Cerebellar nuclear complex (tissue), 1 donor: ENCODE measurements at places on chromosomes 6 and 20.

DNA sequence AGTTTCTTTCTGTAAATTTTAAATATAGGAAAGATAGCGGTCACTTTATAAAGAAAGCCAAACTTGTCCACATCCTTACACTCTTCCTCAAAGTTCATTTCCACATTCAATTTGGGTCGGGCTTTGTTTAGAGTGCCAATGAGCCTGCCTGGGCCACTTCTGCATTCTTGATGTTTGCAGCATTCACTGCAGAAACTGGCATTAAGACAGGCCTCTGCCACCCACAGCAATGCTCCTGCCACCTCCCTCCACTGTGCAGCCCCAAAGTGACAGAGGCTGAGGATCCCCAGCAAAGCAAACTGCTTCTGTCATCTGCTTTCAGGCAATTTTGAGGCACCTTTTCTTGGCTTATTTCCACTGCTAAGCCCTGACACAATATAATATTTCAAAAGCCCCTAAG lies 61.2 kb downstream of the TNFAIP3 start:
- no peak for DNase-seq

GRCh38 chr6:170476360-170476759 lies 76.7 kb downstream of the PSMB1 start:
- DNase-seq = no peak

- DNase-seq = no peak
Measured at GRCh38 chr6:15500078-15500740, 162.6 kb downstream of the DTNBP1 start.

GRCh38 chr6:11712760-11713159 lies 65.8 kb downstream of the ADTRP start:
- no peak for DNase-seq

DNA sequence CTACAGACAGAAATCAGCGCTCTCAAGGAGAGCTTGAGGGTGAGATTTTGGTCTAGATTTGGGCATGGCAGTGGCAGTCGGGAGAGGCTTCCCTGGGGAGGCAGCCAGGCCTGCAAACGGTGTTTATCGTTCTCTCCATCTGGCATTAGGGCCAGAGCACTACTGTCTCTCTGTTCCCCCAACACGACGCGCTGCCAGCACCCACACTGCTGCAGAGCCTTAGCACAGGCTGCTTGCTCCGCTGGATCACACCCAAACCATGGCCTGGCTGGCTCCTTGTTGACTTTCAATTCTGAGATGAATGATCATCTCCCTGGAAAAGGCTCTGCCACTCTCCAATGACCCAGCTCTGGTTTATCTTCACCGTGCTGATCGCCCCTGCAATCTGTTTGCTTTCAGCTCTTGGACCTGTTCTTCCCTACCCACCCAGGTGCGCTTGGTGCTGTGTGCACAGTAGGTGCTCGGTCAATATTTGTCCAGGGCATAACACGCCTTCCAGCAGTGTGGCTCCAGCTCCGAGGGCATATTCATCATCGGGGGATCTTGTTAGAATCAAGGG lies 106.1 kb downstream of the TFAP2C start:
- no peak for DNase-seq

DNA sequence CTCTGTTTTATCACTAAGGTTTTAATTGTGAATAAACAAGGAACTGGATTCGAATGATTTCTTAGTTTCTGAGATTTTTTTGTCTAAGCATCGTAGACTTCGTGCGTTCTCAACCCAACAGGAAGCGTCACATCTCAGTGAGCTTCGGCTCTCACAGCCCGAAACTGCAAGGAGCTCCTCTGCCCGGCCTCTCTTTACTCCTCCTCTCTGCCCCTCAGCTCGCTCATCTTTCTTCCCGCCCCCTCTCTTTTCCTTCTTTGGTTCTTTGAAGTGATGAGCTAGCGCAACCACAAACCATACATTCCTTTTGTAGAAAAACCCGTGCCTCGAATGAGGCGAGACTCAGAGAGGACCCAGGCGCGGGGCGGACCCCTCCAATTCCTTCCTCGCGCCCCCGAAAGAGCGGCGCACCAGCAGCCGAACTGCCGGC lies 480 bp upstream of the NT5E start:
- DNase-seq = no peak

DNA sequence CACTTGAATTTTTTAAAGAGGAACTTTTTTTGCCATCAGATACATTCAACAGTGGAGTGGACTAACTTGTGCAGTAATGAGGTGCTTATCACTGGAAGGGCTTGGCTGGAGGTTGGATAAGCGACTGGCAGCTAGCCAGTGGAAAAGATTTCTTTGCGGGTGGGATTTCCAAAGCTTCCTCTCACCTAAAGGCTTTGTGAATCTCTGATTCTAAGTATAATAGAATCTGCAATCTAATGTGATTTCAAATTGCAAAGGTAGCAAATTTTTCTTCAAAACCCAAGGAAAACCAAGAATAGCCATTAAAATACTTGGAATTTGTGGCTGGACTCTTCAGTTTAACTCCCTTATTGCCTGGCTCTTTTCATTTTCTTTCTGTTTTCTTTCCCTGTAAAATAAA lies 460.4 kb upstream of the MARCKS start:
- DNase-seq = no peak

DNA sequence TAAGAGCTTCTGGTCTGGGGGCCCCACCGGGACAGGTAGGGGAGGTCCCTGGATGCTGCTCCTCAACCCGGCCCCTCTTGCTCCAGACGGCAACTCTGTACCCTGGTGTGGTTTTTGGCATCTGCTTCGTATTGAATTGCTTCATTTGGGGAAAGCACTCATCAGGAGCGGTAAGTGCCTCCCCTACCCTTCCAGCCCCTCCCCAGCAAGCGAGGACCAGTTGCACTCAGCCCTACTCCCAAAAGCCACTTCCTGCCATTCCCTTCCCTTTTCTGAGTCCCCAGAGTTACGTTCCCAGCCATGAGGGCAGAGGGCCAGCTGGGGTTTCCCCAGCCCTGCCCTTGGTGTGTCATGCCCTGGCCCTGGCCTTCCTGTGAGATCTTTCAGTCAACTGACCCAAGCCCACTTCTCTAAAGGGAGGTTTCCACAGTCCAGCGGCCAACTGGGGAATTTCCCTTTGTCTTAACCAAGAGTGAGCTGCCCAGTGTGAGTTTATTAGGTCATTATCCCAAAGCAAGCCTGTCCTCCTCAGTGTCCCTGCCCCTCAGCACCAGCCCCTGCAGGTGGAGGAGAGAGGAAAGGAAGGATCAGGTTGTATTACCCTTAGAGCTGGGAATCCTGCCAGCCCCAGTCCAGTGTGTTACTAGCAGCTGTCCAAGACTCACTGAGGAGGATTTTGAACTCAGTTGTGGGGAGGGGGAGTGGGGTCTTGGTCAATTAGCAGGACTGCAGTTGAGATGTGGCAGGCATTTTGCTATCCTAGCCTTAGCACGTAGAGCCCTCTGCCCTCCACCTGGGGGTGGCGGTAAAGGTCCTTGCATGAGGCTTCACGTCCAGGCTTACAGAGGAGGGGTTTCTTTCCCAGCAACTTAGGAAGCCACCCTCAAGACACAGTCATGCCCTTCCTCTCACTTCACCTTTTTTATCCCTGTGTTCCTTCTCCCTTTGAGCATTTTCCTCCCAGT lies 45.8 kb downstream of the TM9SF4 start:
- no peak for DNase-seq

- DNase-seq = no peak
Measured at GRCh38 chr20:46174469-46175126, 56.5 kb downstream of the CD40 start.

GRCh38 chr20:32551693-32552092 lies 33.4 kb downstream of the NOL4L start:
- DNase-seq = no peak

DNA sequence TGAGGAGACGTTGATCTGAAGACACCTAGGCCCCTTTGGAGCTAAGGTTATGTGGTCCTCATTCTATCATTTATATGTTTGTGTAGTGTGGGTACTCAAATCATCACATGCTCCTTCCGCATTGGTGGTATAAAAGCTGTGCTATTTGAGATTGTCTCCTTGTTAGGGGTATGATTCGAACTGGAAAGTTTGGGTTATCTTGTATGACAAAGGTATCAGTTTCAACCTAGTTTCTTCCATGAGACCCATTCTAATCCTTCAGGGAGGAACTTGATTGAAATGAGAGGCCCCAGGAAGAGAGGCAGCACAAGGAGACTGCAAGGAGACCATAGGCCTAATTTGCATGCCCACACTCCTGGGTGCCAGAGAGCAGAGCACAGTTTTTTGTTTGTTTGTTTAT lies 104.2 kb upstream of the TIAM2 start:
- no peak for DNase-seq

DNA sequence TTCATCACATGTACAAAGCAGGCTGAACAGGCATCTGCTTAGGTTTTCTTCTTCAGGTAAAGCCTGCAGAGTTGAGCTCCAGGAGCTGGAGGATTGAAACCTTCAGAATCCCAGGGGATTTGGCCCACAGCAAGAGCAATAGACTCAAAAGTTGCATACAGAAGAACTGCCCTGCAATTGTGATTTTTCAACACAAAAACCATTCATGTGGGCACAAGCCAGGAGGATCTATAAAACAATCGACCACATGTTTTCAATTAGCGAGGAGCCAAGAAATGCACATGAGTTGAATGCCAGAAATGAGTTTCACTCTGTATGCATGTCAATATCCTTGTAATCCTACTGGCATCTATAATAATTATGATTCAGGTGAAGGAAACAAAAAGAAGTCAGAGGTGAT lies 576.4 kb downstream of the HDGFL1 start:
- no peak for DNase-seq

- no peak for DNase-seq
Measured at GRCh38 chr20:54293526-54293925, 85.6 kb downstream of the PFDN4 start.

DNA sequence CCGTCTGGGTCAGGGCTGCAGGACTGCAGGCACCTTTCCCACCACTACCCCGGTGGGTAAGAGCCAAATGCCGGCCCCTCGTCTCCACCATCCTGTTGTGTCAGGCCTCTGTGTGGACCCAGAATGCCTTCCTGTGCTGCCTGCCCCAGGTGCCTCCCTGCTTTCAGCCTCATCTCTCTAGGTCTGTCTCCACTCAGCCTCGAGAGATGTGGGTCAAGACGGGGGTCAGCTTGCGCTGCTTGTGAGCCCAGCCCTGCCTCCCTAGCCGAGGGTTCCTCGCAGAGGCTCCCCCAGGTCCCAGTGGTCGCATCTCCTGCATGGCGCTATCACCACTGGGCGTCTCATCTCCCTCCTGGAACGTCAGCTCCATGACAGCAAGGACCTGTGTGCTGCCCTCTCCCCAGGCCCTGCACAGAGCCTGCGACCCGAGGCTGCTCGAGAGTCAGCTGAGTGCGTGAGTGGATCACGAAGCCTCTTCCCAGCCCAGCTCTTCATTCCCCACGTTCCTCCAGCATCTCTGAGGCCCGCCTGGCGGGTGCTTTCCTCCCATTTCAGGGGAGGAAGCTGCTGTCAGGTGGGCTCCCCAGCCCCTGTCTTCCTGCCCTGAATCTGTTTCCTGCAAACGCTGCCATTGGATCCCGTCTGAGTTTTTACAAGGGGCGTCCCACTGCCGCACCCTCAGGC lies 38.7 kb upstream of the ZBP1 start:
- DNase-seq = no peak

GRCh38 chr6:20927130-20927860 lies 393.0 kb downstream of the CDKAL1 start:
- no peak for DNase-seq

DNA sequence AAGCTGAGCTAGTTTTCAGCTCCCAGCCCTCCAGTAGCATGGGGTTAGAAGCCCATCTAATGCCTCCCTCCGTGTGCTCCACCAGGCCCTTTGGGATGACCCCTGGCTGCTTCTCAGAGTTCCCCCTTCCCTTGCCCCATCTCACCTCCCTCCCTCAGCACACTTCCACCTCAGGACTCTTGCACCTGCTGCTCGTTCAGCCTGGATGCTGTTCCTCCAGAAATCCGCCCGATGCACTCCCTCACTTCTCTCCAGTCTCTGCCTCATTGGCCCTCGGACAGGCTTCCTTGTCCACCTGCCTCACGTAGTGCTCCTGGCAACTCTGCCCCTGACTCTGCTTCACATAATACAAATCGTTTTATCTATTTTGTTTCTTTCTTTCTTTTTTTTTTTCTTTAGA lies 26.8 kb downstream of the FGD2 start:
- no peak for DNase-seq

DNA sequence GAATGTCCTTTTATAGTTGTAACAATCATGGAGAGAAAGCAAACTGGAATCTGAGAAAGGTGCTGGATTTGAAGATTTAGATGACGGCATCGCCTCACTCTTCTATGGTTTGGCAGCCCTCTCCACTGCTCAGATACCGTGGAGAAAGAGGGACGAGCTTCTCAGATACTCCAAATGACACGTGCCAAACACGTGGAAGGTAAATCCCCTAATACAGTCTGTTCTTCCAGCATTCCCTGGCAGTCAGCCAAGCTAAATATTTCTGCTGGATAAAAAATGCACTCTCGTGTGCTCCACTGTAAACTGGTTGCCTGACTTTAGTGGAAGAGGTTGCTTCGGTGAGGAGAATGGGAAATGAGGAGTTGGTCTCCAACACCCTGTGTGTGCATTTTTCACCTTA lies 16.7 kb upstream of the PRDM1 start:
- no peak for DNase-seq

DNA sequence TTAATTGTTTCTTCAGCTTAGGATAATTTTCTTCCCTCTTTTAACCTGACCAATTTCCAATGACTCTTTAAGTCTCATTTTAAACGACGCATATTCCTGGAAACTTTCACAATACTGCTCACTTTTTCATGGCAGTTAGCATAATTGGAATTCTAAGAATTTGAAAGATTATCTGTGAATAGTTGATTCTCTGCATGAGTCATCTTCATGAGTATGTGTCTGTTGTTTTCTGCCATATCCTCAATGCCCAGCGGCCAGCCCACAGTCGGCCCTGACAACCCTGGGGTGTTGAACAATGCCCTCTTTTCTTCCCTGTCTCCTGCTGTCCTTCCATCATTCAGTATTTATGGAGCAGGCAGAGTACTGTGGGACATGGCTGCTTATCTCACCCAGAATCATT lies 554.2 kb downstream of the CDH26 start:
- no peak for DNase-seq

DNA sequence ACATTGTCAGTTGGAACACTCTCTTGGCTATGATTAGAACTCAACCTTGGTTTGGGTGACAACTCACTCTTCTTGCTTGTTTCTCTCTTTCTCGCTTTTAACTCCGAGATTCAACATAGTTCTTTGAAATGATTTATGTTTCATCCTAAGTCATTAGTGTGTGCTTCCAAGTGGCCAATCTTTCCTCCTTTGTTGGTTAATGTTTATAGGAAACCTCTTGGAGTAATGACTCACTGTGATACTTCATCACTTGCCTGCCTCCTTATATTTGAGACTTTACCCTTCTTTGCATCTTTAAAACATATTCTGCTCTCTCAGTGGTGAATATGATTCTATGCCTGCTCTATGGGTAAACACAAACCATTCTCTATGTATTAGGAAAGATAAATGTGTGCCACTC lies 279.7 kb upstream of the FLRT3 start:
- DNase-seq = no peak
